ENCODE measurements at places on chromosomes 6 and 20. TPM values are rescaled to one million over a fixed set of nuclear protein-coding genes. Genes with fewer than 3 reads are reported as not detected.

Gene GLP1R
- not detected for total RNA-seq

DNA sequence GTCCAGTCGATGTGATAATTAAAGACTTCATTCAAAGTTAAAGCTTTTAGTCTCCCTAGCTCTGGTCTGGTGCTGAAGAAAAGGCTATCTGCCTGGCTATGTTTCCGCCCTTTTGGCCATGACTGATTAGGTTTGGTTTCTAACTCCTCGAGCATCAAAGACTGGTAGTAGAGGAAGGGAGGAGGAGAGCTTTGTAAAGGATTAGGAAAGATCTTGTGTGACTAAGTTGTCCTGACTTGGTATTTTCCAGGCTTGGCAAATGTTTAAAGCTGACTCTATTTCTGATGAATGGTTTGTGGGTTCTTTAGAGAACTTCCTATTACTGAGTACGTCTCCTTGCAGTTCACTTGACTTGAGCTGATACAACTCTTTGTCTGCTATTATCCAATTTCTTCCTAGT lies 312.9 kb downstream of the GJA1 start:
- DNase-seq: no peak

DNA sequence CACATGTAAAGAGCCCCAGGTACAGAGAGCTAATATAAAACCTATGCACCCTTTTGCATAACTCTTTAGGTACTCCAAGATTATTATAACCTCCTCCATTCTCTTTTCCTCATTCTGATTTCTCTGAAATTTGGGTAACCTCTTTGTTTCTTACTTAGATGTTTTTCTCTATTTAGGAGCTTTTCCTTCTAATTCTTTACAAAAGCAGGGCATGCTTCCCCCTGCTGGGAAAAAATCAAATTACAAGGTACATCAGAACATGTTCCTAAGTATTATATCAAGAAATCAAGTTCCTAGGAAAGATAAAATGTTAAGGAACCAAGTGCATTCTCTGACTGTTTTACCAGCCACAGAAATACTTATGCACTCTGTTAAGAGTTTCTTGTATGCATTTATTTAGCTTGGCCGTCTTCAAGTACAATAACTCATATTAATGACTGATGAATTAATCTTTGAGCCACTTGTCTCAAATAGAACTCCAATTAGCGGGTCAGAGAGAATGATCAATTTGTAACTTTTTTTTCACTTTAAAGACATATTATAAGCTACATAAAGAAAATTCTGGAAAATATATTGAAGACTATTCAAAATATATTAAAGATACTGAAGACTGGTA lies 2.1 kb downstream of the KHDRBS2 start:
- DNase-seq: no peak

GRCh38 chr6:161727083-161727833 lies 453.4 kb upstream of the AGPAT4 start:
- no peak for DNase-seq

DNA sequence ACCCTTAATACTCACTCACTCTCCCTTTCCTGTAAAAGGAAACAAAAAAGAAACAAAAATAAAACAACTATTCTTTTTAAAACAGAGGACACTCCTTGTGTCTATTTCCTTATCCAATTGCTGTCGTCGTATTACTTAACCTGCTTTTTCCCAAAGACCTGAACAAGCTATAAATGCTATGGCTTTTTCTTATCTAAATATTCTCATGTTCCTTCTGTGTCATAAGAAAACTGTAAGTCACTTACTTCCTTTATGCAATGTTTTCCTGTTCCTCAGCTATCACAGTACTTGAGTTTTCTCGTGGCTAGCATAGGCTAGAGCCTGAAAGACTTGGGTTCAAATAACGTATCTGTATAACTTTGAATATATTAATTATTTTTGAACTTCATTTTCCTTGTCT lies 99.2 kb downstream of the IRAK1BP1 start:
- no peak for DNase-seq

DNA sequence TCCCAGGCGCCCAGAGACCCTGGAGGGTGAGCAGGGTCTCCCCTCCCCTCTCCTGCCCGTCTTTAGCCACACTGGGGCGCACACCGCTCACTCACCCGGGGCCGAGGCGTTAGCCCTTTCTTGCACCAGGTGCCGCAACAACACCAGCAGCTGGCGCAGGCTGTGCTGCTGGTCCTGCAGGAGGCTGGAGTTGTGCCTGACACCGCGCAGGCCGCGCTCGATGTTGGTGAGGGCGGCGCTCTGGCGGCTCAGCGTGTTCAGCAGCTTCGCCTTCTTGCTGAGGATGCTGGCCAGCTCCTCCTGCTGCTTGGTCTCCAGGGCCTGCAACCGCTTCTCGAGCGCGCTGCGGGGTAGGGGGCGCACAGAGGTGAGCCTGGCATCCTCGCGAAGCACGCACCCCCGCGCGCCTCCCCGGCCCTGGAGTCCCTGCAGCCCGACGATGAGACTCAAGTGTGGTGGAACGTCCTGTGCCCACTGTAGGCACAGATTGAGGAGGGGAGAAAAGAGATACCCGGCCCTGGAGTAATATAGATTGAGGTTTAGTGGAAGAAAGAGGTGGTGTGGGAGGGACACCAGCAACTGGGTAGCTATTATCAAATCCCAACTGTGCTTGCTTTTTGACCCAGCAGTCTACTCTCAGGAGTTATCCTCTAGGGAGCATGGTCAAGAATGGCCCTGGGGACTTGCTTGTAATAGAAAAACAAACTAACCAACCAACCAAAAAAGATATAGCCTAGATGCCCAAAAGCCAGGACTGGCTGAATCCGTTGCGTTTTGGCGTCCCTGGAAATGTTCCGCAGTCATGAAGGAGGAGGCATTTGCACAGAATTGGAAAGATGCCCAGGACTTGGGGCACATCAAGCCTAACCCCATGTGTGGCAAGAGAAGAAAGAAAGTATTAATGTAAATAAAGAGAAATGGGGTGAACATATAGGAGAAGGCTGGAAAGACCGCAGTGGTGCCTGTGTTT lies 30.9 kb downstream of the ANGPT4 start:
- no peak for DNase-seq

Gene CFAP206
- total RNA-seq: not detected

Gene CDYL
- total RNA-seq: 34.5 TPM

Gene RAB44
- total RNA-seq: 0.19 TPM

GRCh38 chr20:37179683-37180524 lies 556 bp upstream of the MROH8 start:
- DNase-seq: no peak

GRCh38 chr6:138856654-138857053 lies 60.8 kb downstream of the ECT2L start:
- no peak for DNase-seq

GRCh38 chr20:45788351-45788750 lies 3.3 kb downstream of the WFDC3 start:
- DNase-seq: no peak

Gene LGSN
- total RNA-seq: not detected

Gene LY6G6C
- not detected for total RNA-seq

Gene EEF1A1
- 13,209 TPM for total RNA-seq

Gene ZSCAN16
- total RNA-seq: 6.0 TPM

DNA sequence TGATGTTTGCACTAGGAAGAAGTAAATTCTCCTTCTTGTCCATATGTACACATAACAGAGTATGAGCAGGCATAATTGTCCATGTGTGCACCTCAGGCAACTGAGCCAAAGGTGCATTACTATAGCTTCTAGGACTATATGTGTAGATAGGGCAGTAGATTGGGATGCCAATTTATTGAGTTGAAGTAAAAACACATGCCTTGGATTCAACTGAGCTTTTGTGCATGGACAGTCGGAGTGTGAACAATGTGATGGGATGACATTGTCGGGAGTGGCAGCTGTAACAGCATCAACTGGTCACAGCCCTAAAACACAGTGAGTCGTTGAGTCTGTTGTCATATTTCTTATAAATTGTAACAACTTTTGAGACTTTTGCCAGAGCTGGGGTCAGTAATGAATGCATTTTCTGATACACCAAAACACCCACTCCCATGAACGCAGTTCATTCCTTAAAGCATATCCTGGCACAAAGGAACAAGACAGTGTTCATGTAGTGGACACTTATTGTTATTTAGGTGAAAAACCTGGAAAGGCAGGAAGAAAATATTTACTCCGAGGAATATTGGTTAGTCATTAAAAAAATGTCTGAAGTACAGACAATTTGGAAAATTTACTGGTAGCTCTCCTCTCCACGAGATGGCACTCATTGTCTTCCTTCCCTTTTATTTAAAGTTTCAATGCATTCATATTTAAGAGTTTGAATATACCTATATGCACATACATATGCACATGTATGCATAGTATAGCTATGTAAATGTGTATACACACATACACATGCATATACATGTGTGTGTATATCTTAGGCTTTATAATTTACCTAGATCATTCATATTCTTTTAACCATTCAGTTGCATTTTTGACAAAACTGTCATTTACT lies 302.0 kb upstream of the STXBP5 start:
- no peak for DNase-seq

DNA sequence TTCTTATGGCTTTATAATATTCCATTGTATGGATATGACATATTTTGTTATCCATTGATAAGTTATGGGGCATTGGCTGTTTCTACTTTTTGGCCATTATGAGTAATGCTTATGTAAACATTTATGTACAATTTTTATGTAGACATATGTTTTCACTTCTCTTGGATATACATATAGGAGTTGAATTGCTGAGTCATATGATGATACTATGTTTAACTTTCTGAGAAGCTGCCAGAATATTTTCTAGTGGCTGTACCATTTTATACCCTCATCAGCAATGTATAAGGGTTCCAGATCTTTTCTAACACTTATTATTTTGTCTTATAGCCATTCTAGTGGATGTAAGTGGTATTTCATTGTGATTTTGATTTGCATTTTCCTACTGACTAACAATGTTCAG lies 23.1 kb downstream of the OTOR start:
- DNase-seq: no peak

DNA sequence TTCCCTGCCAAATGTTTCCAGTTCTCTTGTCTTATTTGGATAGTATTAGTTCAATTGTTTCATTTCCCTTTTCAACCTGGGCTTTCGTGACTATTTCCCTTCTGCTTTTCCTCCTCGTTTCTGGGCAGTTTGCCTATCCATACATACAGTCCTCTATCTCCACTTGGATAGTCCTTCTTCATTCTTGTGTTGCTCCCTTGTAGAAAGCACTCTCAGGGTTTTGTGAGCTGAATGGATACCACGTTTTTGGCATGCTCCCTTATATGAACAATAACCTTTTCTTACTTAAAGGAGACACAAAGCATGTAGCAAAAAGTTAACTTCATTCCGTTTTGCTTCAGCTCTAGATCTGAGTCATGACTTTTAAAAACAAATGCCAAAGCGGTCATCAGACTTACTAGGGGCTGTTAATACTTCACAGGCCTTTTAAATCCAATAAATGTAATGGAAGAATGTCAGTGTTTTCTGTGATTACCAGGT lies 16.6 kb downstream of the CRYBG1 start:
- DNase-seq: no peak

Gene DNMT3B
- 0.24 TPM for total RNA-seq

GRCh38 chr6:109896341-109896740 lies 81.8 kb upstream of the GPR6 start:
- DNase-seq: no peak

Gene ETV7
- total RNA-seq: 4.6 TPM

DNA sequence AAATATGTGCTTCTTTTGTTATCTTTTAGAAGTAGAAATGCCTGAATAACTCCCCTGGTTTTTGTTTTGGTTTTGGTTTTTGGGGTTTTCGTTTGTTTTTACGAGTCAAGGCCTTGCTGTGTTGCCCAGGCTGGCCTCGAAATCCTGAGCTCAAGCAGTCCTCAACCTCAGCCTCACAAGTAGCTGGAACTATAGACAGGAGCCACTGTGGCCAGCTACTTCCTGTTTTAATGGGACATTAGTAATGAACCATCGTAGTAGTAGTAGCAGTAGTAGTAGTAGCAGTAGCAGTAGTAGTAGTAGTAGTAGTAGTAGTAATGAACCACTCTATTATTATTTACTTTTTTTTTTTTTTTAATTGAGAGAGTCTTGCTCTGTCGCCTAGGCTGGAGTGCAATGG lies 66.0 kb downstream of the UBR2 start:
- DNase-seq: no peak

Gene EEF1A2
- total RNA-seq: 2.1 TPM

DNA sequence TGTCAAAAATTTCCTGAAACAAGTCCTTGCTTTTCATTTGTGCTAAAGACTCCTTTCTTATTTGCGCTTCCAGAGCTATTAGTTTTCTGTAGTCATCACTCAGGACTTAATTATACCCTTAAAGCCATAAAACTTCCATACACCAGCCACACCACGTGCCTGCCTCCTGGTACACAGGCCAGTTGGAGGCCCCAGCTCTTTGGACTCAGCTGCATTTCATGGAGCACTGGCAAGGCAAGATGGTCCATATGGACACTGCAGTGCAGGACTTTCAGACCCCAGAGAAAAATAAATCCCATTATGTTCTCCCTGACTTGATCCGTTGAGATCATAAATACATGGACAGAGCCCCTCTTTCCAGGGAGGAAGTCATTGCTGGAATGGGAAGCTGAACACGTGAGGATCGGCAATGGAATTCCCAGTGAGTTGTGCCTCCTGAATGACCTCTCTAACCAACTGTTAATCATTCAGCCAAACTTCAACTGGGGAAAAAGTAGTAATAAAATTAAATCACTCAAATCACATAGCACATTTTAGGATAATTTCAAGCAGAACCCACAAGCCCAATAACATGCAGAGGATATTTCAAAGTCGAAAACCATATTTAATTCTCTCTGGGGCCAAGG lies 173.1 kb downstream of the HACE1 start:
- DNase-seq: no peak

DNA sequence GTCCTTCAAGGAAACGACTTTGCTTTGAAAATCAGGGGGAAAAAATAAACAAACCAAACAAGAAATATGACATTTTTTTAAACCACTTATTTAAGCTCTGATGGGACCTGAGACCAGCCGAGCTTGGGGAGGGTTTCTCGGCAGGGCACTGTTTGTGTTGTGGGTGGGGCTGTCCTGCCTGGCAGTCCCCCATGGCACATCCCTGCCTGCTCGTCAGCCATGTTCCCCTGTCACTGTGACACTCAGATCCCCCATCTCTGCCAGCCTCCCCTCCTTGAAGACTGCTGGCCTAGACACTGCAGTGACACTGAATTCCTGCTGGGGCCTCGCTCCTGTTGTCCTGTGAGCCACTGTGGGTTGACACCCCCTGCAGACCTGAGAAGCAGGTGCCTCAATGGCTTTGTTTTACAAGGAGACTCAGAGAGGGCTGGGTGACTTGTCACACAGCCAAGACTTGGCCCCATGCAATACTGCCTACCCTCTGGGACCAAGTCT lies 95.1 kb upstream of the PTPN1 start:
- DNase-seq: no peak
